Endothelial cell of coronary artery (primary cell): ENCODE measurements at places on chromosomes 5 and 9. TPM values are rescaled to one million over a fixed set of nuclear protein-coding genes. Genes with fewer than 3 reads are reported as not detected.

Gene AHRR
- 6.1 and 9.4 TPM in 2 replicates for total RNA-seq

Gene TICAM2
- 0.45 and 1.5 TPM in 2 replicates for total RNA-seq

Gene WHRN
- total RNA-seq, result under 0.01 and 0.19 TPM in 2 replicates

Gene GBGT1
- 9.6 and 11.2 TPM in 2 replicates for total RNA-seq

Gene SHROOM1
- total RNA-seq, result 4.2 and 4.3 TPM in 2 replicates

Gene GRXCR2
- total RNA-seq, result not detected in 2 replicates

Gene SOWAHA
- not detected in 2 replicates for total RNA-seq

Gene DRD1
- not detected in 2 replicates for total RNA-seq

Gene SHISAL2B
- total RNA-seq, result not detected in 2 replicates

Gene PCDHGA1
- 0.36 and 1.0 TPM in 2 replicates for total RNA-seq

Gene CNTFR
- not detected in 2 replicates for total RNA-seq

Gene GPR107
- total RNA-seq, result 19.7 and 39.2 TPM in 2 replicates

Gene COL15A1
- under 0.01 TPM in 1 of 2 replicates, not detected in the other for total RNA-seq

Gene HDAC3
- 52.0 and 62.8 TPM in 2 replicates for total RNA-seq

Gene C9
- total RNA-seq, result 0.27 TPM in 1 of 2 replicates, not detected in the other

Gene ATOSB
- total RNA-seq, result 24.1 and 26.4 TPM in 2 replicates

Gene MZB1
- 0.09 and 0.19 TPM in 2 replicates for total RNA-seq

Gene BNC2
- total RNA-seq, result 15.3 and 21.1 TPM in 2 replicates

Gene PRRT1B
- not detected in 2 replicates for total RNA-seq

Gene PCDHA2
- 0.18 and 0.19 TPM in 2 replicates for total RNA-seq

Gene PTTG1
- 72.8 and 108 TPM in 2 replicates for total RNA-seq

Gene MCC
- total RNA-seq, result 52.1 and 74.6 TPM in 2 replicates

Gene IRX1
- total RNA-seq, result 0.27 TPM in 1 of 2 replicates, not detected in the other

Gene TXNDC8
- not detected in 2 replicates for total RNA-seq

Gene SLC27A6
- 0.09 TPM in 1 of 2 replicates, not detected in the other for total RNA-seq

Gene PAEP
- total RNA-seq, result not detected in 2 replicates

Gene WNK2
- total RNA-seq, result not detected in 2 replicates

Gene IFNK
- total RNA-seq, result not detected in 2 replicates

Gene FAM163B
- total RNA-seq, result not detected in 2 replicates

Gene ENG
- 60.0 and 137 TPM in 2 replicates for total RNA-seq

Gene FOXI1
- total RNA-seq, result under 0.01 TPM in 1 of 2 replicates, not detected in the other

Gene MRPS2
- total RNA-seq, result 18.9 and 20.5 TPM in 2 replicates

Gene NTNG2
- 0.28 and 0.54 TPM in 2 replicates for total RNA-seq

Gene SH2D3C
- 62.1 and 63.2 TPM in 2 replicates for total RNA-seq

Gene GRIN1
- total RNA-seq, result under 0.01 and 0.09 TPM in 2 replicates

Gene PALM2AKAP2
- total RNA-seq, result 0.09 TPM in 2 replicates

Gene FLT4
- total RNA-seq, result 5.5 and 10.6 TPM in 2 replicates

Gene CYSRT1
- total RNA-seq, result 0.19 and 0.45 TPM in 2 replicates

Gene TTLL11
- 2.7 and 4.8 TPM in 2 replicates for total RNA-seq

Gene BTNL8
- total RNA-seq, result not detected in 2 replicates

Gene ERP44
- total RNA-seq, result 6.7 and 10.1 TPM in 2 replicates

Gene NUTM2F
- not detected in 2 replicates for total RNA-seq
